SK-MEL-5 (cell line): ENCODE measurements at places on chromosomes 12 and 14. TPM values are rescaled to one million over a fixed set of nuclear protein-coding genes. Genes with fewer than 3 reads are reported as not detected.

Gene C12orf43
- 24.0 and 25.4 TPM in 2 replicates for total RNA-seq

Gene UNC79
- total RNA-seq: 1.2 and 1.5 TPM in 2 replicates

Gene PSMD9
- total RNA-seq: 75.9 and 95.1 TPM in 2 replicates

Gene BICD1
- 8.1 and 10.3 TPM in 2 replicates for total RNA-seq

Gene TAS2R43
- 0.42 and 0.51 TPM in 2 replicates for total RNA-seq

Gene OAS2
- total RNA-seq: 1.3 and 1.9 TPM in 2 replicates

Gene ACSM4
- total RNA-seq: not detected in 2 replicates

Gene ADCY4
- not detected in 2 replicates for total RNA-seq

Gene RIPK3
- total RNA-seq: not detected in 2 replicates

Gene HNRNPA1
- total RNA-seq: 223 and 288 TPM in 2 replicates

Gene CCDC175
- not detected in 2 replicates for total RNA-seq

Gene SPTB
- 0.05 TPM in 1 of 2 replicates, not detected in the other for total RNA-seq

Gene TAS2R10
- total RNA-seq: 0.13 and 0.98 TPM in 2 replicates

Gene TSPAN11
- total RNA-seq: not detected in 2 replicates

Gene WIF1
- total RNA-seq: not detected in 2 replicates

Gene RPL10L
- total RNA-seq: not detected in 2 replicates

Gene ASB2
- 3.8 and 3.9 TPM in 2 replicates for total RNA-seq

Gene TMED8
- 22.2 and 22.6 TPM in 2 replicates for total RNA-seq

Gene SMOC1
- 0.08 TPM in 1 of 2 replicates, not detected in the other for total RNA-seq

Gene GPR84
- total RNA-seq: 0.11 TPM in 1 of 2 replicates, not detected in the other

Gene TSHR
- total RNA-seq: not detected in 2 replicates

Gene GDF3
- not detected in 2 replicates for total RNA-seq

Gene STON2
- total RNA-seq: 14.8 and 16.3 TPM in 2 replicates

Gene LGR5
- total RNA-seq: not detected in 2 replicates

Gene NANOG
- total RNA-seq: not detected in 2 replicates

Gene EXD2
- total RNA-seq: 16.7 and 17.4 TPM in 2 replicates

Gene MIP
- not detected in 2 replicates for total RNA-seq

Gene NDUFA9
- total RNA-seq: 174 and 189 TPM in 2 replicates

Gene ANO4
- total RNA-seq: 29.5 and 30.6 TPM in 2 replicates

Gene MYO1H
- total RNA-seq: 0.08 TPM in 1 of 2 replicates, not detected in the other

Gene AQP5
- total RNA-seq: not detected in 2 replicates
